CD8-positive, alpha-beta T cell (primary cell): ENCODE measurements at places on chromosomes 16 and 17.

DNA sequence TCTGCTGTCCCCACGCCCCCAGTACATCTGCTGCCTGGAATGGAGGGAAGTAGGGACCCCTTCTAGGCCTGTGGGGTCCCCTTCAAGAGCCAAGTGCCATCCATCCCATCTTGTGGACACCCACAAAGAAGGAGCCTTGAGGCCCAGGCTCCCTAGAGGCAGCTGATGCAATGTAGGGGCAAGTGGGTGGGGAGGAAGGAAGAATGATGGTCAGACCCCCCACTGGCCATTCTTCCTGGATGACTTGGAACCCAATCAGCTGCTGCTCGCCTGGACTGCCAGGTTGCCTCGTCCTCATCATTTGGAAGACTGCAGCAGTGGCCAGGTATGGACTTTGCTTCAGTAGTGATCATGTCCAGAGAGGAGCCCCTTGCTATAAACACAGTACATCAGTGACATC is 48.9 kb downstream of the SMPD3 start:
- DNase-seq: no peak

DNA sequence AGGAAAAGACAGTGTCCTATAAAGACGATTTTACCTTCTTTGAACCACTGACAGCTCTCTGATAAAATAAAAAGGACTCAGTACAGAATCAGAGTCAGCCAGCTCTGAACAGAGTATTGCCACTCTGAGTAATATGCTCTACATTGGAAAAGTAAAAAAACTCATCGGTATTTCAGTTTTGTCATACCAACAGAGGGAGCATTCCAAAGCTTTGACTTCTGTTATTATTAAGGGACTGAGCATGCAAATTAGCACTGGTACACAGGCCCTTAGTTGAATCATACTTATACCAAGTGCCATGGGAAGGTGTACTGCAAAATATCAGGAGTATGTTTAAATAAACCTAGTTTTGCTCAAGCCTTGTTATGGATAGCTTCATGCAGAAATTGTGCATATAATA is 509.0 kb upstream of the KIF2B start:
- DNase-seq: no peak

DNA sequence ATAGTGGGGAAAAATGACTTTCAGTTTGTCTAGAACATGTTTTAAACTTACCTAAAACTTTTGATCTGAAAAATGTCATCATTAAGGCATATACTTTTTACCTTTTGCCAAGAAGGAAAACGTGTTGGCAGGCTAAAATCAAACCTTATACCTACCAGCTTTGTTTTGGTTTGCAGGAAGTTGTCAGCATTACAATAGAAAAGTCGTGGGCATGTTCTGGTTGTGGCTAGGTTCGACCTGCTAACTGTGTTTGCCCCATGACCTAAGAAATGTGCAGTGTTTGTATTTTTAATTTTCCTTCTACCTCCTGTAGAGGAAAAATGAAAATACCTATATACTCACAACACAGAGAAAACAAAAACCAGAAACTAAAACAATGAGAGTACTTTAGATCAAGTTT is 13.0 kb downstream of the SKAP1 start:
- DNase-seq: no peak

GRCh38 chr16:29994600-29995323 is 655 bp downstream of the HIRIP3 start:
- no peak for DNase-seq

DNA sequence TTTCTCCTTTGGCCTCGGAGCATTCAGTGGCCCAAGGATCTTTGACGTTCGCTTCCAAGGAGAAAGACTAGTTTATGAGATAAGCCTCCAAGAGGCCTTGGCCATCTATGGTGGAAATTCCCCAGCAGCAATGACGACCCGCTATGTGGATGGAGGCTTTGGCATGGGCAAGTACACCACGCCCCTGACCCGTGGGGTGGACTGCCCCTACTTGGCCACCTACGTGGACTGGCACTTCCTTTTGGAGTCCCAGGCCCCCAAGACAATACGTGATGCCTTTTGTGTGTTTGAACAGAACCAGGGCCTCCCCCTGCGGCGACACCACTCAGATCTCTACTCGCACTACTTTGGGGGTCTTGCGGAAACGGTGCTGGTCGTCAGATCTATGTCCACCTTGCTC is 1.4 kb downstream of the AOC3 start:
- no peak for DNase-seq

DNA sequence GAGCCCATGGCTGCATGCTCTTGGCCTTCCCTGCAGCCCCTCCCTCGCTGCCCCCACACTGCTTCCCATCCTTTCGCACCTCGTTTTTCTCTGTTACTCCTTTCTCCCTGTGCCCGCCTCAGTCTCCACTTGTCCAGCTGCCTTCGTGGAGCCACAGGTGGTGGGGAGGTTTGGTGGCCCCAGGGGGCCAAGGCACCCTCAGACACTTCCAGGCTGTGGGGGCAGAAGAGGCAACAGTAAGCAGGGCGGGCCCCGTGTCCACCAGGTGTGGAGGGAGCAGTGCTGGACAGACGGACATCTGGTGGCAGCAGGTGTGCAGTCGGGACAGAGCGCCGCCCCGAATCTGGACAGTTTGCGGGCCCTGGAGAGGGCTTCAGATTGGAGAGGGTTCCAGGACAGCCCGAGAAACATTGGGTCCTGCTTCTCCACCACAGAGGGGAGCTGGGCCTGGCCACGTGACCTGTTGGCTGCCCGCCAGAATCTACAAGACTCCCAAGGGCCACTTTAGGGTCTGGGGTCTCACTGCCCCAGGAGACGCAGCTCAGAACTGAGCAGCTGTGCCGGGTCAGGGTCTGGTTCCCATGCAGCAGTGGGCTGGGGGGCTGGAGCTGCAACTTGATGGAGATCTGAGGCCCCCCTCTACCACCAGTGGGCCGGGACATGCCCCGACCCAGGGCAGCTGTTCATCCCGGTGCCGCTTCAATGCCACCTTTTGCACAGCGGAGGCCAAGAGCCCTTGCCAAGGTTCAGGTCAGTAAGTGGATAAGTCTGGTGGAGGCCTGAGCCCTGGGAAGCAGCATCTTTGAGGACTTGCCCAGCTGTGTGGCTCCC is 22.8 kb downstream of the BAHCC1 start:
- no peak for DNase-seq

DNA sequence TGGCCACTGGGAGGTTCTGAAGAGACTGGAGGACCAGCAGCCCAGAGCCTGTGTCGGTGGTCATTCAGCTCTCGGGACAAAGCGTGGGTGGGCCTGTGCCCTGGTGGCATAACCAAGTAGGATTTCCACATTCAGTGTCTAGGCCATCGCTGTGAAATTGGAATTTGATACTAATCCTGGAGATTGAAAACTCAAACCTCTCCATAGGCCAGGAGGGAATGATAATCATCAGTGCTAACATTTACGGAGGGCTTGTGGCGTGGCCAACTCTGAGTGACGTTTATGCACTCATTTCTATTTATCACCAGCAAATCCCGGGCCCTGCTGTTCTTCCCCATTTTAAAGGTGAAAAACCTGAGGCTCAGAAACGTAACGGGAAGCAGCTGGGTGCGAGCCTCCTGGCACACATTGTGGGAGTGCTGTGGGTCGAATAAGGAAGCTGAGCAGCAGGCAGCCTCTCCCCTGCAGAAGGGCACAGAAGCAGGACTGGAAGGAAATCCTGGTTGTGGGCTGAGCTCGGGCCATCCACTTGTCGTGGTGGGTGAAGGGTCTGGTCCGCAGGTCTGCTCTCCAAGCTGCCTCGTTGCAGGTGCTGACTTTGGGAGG is 33.1 kb downstream of the RAI1 start:
- no peak for DNase-seq
